HCEC 1CT (cell line): ENCODE measurements at places on chromosomes 16 and 17.

- no peak for DNase-seq
Measured at GRCh38 chr17:38978180-38978579, 11.0 kb upstream of the FBXO47 start.

GRCh38 chr16:68448360-68448970 lies at the start of gene SMPD3:
TSS of gene SMPD3 (minus strand) at chr16:68448508. CDS start at chr16:68372181, 76,327 bp downstream.
- DNase-seq = peak; percentile 96

DNA sequence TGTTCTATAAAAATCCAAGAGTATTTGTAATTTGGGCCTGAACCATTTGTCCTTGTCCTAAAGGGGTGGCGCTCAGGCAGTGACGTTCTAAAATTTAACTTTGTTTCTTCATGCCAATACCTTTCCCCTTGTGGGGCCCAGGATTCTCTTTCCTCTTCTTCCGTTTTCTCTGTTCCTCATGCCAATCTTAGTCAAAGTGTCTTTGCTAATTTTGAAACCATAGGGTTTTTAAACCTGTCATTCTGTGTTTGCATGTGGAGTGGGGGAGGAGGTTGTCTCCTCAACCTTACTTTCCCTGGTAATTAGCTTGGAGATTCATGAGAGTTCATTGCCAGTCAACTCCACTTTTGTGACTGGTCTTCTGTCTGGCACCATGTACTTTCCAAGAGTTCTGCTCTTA lies 337.1 kb downstream of the MAF start:
- DNase-seq = no peak

DNA sequence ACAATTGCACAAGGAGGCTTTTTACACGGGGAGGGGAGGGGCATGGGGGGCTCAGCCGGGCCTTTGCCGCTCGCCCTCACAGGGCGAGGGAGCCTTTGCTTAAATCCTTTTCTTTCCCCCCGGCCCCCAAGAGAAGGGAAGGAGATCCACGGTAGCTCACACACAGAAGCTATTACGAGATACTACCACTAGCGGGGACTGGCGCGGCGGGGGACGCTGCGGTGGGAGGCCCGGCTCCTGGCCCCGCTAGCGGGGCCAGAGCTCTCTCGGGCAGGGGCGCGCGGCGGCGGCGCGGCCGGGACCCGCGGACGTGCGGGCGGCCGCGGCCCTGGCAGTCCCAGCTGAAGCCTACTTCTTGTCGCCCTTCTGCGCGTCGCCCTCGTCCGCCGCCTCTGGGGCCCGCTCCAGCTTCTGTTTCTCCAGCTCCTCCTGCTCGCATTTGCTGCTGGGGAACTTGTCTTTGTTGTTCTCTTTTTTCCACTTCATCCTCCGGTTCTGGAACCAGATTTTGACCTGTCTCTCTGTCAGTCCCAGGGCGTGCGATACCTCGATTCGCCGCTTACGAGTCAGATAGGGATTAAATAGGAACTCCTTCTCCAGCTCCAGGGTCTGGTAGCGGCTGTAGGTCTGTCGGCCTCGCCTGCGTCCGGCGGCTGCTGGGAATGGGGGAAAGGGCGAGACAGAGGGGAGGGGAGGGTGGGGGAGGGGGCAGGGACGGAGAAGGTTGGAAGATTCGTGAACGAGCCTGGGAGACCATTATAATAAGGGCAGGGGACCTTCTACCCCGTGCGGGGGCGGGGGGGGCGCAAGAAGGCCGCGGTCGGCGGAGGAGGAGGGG lies 2.0 kb downstream of the HOXB8 start:
- peak; percentile 60 for DNase-seq

- no peak for DNase-seq
Measured at GRCh38 chr17:4394208-4395110, 28.0 kb upstream of the UBE2G1 start.

DNA sequence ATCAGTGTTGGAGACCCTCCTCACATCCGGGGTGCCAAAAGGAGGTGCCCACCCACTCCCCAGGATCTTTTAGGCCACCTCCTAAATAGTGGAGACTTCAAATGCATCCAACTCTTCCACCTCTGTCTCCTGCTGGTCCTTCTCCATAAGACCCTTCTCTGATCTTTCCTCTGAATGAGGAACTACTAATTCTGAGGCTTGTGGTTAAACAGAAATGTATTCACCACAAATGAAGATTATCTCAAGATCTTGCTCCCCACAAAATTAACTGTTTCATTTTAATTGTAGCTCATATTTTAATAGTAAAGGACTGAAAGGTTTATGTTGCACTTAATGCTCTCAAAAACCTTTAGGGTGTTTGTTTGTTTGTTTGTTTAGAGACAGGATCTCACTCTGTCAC lies 34.1 kb downstream of the TLE7 start:
- DNase-seq = no peak

DNA sequence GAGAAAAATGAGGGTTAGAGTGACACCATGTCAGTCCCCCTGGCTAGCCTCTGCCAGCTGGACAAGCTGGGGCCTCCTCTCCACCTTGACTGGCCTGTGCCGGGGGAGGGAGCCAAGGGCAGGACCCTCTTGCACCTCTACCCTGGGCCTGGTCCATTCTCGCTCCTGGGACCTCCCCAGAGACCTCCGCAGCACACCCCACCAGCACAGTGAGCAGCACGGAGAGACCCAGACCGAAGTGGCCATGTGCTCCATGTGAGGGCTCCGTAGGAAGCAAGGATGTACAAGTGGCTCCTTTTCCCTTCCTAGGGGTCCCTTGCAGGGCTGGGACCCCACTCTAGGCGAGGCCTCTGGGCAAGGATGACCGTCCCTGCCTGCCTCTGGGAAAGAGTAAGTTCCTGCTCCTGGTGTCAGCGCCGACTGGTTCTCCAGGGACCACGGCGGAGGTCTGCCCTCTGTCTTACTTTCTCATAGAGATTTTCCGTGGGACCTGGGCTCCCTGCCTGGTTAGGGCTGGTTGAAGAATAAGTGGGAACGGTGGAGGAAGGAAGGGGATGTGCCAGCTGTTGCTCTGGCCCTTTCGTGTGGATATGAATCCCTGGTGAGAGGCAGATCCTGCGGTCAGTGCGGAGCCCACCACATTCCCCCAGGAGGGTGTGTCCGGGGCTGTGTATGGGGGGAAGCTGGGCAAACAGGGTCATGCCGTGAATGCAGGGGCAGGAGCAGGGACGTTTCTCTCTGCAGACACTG lies 124.2 kb downstream of the METRNL start:
- no peak for DNase-seq

DNA sequence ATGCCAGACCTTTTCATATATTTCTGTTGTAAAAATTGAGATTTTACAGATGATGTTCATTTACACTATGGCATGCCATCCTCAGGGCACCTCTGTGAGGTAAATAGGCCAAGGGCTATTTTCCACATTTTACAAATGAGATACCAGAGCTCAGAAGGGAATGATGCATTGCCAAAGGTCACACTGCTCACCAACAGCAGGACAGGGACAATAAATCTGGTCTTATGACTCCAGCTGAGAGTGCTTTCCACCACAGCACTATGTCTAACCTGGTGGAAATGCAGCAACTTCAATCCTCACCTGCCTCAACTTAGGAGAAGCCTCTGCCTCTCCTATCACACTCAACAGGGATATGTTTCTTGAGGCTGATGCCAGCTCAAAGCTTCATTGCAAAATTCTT lies 40.6 kb downstream of the GRIN2A start:
- DNase-seq = no peak
